ENCODE measurements at places on chromosomes 16 and 17.

- no peak for DNase-seq
Measured at GRCh38 chr17:80960797-80961452, 30.7 kb upstream of the CHMP6 start.

- DNase-seq = no peak
Measured at GRCh38 chr16:88365244-88365865, 17.4 kb upstream of the ZNF469 start.

DNA sequence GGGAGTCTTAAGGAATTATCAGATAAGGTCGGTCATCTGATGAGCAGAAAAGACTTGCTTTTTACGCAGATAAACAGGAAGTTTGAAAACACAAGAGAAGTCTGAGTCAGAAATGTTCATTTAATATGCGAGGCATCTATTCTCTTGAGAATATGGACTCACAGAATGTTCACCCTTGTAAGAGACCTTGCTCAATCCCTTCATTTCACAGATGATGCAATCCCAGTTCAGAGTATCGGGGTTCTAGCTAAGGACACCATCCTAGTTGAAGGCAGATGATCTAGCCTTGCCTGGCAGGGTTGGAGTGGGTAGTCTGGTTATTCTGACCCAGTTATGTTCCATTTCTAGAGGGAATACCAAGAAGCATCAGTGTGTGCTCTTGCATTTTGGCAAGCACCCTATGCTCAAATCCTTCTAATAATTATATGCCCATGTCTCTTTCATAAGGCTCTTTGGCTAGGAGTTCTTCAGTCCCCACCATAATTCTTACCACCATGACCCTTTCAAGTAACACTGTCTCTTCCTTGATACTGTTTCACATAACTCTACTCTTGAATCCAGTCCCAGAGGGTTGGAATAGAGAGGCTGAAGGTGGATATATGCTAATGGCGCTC, 42.5 kb downstream of the YPEL2 start:
- peak; percentile 97 for DNase-seq

DNA sequence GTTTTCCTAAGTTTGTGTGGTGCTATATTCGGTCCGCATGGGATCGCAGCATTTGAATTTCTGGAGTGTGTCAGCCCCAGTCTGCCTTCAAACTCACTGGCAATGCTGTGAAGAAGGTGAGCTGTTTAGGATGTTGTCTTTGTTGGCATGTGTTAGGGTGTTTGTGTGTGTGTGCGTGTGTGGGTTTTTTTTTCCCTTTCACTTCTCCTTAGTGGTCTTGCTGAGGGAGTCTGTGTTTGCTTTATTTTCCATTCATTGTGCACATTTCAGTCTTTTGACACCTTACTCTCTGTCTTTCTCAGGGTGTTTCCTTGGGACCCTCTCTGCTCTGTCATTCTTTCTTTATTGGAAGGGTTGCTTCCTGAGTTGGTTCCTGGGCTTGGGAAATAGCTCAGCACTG, 27.7 kb upstream of the RBFOX1 start:
- DNase-seq = no peak

- peak; percentile 64 for DNase-seq
Measured at GRCh38 chr17:78391843-78392242, 13.4 kb downstream of the PGS1 start.

DNA sequence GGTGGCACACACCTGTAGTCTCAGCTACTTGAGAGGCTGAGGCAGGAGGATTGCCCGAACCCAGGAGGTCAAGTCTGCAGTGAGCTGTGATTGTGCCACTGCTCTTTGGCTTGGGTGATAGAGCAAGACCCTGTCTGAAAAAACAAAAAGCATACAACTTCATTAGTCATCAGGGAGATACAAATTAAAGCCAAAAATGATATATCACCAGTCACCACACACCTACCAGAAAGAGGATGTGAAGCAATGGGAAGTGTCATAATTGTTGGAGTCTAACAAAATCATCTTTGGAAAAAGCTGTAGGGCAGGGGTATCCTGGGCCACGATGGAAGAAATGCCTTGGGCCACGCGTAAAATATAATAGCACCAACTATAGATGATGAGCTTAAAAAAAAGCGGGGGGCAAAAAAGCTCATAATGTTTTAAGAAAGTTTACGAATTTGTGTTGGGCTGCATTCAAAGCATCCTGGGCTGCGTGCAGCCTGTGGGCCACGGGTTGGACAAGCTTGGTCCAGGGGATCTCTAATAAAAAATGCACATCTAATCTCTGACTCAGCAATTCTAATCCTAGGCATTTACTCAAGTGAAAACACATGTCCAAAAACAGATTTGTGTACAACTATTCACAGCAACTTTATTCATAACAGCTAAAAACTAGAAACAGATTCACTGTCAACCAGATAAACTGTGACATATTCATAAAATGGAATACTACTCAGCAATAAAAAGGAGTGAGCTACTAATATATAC, 65.9 kb downstream of the HIC1 start:
- DNase-seq = peak; percentile 85

DNA sequence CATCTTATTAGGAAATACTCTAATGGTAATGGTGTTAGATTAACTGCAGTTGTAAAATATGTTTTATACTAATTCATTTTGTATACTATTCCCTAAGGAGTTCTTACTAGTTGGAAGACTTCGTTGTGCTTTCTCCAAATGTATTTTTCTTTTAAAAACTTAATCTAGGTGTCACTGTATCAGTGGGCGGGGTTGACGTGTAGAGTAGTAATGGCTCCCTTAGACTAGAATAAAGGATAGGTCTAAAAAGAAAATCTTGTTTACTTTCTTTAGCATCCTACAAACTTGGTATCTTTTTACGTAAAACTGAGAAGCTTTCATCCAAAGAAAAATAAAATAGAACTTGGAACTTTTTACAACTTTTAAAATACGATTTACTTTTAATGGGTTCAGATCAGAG, 55.0 kb upstream of the MRC2 start:
- DNase-seq = no peak

DNA sequence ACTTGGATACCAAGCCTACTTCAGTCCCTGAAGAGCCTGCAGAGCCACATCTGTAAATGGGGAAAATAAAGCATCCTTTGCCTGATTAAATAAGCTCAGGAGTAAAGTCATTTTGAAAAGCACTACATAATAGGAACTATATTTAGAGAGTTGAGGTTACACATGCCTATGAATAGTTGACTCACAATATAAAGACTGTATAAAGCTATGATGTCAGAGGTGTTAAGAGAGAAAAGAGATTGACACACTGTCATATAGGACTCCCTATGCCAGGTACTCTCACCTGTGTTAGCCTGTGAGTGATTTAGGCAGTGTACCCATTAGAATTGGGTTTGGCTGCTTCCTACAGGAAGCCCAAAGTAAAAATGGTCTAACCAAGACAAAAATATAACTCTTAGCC, 87.7 kb upstream of the CRHR1 start:
- no peak for DNase-seq

DNA sequence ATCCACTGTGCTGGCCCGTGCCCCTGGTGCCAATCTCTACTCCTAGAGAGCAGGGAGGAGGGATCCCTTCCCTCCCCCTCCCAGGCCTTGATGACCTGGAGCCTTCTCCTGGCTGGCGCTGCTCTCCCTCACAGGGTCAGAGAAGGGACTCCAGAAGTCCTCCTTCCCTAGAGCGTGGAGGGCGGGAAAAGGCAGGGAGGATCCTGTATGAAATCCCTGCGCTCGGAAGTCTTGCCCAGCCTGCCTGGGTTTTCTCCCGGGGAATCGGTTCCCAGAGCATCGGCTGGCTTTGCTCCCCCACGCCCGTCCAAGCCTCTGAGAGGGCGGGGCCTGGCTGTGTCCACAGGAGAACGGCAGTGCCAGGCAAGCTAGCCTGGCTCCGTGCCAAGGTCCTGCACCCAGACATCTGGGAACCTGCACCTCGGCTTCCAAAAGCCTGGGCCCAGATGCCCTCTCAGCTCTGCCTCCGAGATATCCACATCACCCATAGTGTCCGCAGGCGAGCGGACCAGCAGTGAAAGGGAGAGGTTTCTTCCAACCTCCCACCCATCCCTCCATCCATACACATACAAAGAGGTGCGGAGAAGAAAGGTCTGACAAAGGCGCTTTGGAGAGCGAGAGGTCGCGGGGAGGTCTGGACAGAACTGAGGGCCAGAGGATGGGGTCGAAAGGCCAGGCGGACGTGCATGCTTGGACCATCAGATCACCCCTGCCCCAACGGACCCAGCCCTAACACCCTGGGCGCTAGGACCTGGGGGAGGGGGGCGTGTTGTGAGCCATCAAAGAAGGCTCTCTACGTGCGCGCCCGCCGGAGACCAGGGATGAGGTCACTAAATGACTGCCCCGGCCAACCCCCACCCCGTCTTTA, 1.1 kb downstream of the MPP2 start:
- DNase-seq = peak; percentile 52

- DNase-seq = peak; percentile 88
Measured at GRCh38 chr16:86772671-86773353, 194.5 kb downstream of the FOXL1 start.

All from AG10803 (cell line).